ENCODE measurements at places on chromosomes 1 and 21.

DNA sequence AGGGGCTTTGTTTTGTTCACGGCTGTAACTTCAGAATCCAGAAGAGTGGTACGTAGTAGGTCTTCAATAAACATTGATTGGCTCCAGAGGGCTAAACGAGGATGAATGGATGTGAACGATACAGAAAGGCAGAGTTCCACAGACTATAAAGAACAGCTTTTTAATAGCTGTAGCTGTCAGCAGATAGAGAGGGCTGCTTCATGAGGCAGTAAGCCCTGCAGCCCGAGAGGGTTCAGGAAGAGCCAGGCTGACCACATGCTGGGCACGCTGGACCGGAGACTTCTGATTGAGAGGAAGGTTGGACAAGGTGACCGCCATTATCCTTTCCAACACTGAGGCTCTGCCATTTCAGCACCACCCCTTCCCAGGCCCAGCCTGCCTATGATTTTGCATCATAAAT lies 45.3 kb downstream of the KIRREL1 start:
- DNase-seq = no peak

DNA sequence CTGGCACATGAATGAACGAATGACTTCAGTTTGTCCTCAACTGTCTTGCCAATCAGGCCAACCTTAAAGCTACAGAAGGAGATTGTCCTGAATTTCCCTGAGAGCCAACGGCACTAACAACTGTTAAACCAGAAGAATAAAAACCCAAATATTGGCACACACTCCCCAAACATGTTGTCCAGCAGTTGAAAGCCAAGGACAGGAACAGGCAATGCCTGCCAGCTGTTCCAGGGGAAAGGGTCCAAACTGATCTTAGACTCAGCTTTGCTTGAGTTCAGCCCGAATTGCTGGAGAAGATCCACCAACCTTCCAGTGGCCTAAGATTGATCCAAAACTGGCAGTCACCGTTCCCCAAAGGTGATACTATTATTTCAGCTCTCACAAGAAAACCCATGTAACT lies 22.4 kb upstream of the AHCTF1 start:
- no peak for DNase-seq

DNA sequence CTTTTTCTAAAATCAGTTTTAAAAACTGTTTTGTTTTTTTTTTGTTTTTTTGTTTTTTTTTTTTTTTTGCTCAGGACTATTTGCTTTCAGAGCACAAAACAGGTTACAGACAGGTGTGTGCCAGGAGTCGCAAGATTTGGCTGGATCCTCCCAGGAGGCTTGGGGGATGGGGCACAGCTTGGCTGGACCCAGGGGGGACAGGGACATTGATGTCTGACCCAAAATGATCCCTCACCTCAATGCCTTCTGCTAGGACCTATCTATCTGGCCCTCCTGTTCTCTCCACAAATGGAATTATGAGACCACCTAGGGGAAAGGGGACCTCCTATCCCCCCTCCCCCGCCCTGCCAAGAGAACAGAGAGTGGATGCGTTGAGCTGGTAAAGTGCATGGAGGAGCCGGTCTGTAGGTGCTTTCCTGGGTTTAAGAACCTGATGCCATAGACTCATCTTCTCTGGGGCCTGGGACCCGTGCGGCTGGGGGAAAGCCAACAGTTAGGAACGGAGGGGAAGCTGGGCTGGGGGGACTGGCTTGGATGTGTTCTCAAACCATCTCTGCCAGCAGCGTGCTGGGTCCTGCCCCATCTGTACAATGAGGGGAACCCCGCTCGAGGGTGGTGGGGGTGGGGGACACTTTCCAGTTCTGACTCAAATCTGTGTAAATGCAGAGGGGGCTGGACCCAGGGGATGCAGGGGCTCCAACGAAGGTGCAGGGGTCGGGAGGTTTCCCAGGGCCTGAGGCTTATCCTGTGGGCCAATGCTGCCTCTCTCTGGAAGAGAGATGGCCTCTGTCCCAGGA lies 28.9 kb downstream of the RUNX3 start:
- peak; percentile 13 for DNase-seq

DNA sequence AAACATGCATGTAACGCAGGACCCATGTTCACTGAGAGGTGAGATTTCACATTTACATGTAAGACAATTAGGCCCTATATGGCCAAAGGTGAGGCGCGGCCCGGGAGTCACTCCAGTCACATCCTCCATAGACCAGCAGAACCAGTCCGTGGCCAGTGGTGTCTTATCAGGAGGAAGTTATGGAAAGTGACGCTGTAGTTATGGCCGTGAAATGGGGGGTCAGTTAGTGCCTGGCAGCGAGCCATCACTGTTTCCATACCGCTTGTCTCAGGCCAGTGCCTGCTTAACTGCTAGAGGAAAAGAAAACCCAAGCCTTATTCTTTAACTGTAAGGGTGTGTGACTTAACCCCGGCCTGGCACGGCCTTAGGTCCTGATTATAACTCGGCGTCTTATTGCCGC lies 6.1 kb downstream of the C1orf159 start:
- no peak for DNase-seq

- DNase-seq = no peak
Measured at GRCh38 chr21:36968976-36969375, 2.5 kb upstream of the HLCS start.

GRCh38 chr1:62572476-62572875 lies 24.8 kb upstream of the ANGPTL3 start:
- DNase-seq = no peak

- no peak for DNase-seq
Measured at GRCh38 chr1:27562534-27563340, 41.2 kb downstream of the AHDC1 start.

DNA sequence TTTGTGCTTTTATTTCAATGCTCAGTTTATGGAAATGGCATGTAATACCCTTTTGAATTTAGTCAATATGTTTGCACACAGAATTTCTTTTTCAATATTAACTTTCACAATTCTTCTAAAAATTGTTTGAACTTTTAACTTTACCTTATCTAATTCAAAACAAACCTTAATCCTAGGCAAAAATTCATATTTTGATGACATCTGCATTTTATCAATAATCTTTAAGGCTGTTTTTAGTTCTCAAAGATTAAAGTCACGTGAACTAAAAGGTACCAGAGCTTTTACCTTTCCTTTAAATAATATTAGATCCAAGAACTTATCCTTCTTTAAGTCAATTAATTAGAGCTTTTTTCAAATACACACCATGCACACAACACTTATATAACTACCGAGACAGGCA lies 218.9 kb upstream of the NCAM2 start:
- DNase-seq = no peak

- no peak for DNase-seq
Measured at GRCh38 chr1:27307874-27308598, 13.9 kb upstream of the TMEM222 start.

DNA sequence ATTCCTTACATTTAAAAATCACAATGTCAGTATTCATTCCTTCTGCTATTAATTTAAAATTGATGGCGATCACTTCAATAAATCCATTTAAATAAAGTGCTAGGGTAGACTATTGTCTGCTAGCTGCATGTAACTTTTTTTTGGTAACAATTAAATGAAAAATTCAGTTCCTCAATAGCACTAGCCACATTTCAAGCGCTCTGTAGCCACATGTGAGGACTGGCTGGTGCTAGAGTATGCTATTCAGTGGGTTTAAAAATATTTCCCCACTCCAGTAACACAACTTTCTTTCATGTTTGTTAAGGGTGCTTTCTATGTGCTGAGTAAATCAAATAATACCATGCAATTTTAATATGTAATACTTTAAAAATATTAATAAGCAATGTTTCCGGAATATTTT lies 108.2 kb downstream of the LTN1 start:
- DNase-seq = no peak

- DNase-seq = no peak
Measured at GRCh38 chr1:233777566-233777965, 126.9 kb upstream of the SLC35F3 start.

GRCh38 chr1:167955915-167956314 lies 19.0 kb upstream of the MPC2 start:
- DNase-seq = no peak

DNA sequence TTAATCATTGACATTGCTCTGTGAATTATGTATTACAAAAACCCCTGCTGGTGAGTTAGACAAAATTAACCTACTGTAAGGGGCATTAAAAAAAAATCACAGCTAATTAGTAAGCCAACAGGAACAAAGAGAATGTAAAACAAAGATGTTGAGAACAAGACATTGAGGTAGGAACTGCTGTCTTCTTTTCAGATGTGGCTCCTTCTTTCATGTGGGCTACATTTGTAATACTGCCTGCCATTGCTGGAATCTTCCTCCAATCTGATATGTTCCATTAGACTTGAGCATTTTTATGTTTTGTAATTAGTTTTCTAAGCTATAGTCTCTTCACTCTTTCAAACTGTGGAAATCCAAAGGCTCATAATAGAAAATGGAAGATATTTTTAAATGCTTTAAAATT lies 353.0 kb downstream of the ADGRL2 start:
- DNase-seq = no peak

GRCh38 chr1:92663775-92664174 lies 121.1 kb downstream of the EVI5 start:
- DNase-seq = no peak

DNA sequence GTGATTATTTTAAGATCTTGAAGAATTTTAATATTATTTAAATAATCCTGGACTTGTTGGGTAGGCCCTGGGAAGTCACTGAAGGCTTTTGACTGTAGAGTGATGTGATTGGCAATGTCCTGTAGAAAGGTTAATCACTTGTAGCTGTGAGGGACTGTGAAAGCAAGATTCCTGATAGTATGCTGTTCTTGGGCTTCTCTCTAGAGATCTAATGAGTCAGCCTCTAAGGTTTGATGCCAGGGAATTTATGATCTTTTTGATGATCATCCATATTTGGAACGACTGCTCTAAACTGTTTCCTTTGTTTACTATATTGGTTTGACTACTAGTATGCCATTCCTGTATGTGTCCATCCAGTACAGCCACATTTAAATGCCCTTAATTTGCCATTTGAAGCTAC lies 56.5 kb downstream of the CAMSAP2 start:
- DNase-seq = no peak

- no peak for DNase-seq
Measured at GRCh38 chr1:116262995-116263385, 110.1 kb upstream of the ATP1A1 start.

DNA sequence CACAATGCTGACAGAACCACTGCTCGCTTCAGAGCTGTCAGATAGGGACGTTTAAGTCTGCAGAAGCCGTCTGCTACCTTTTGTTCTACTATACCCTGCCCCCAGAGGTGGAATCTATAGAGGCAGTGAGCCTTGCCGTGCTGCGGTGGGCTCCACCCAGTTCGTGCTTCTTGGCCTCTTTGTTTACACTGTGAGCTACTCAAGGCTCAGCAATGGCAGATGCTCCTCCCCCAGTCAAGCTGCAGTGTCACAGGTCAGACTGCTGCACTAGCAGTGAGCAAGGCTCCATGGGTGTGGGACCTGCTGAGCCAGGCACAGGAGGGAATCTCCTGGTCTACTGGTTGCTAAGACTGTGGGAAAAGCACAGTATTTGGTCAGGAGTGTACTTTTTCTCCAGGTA lies 47.1 kb downstream of the LEPR start:
- no peak for DNase-seq

GRCh38 chr1:241479294-241479693 lies 40.3 kb downstream of the FH start:
- DNase-seq = no peak

DNA sequence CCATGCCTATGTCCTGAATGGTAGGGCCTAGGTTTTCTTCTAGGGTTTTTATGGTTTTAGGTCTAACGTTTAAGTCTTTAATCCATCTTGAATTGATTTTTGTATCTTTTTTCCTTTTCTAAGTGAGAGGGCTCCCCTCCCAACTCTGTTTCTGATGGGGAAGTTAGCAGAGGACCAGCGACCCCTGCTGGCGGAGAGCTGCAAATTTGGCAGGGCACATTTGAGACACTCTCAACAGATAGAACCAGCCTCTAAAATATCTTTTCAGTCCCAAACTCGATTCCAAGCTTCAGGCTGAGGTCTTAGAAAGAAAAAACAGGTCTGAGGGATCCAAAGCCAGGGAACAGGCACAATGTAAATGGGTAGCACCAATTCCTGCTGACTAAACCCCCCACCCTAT lies 32.5 kb downstream of the LRRC3 start:
- DNase-seq = peak; percentile 60

DNA sequence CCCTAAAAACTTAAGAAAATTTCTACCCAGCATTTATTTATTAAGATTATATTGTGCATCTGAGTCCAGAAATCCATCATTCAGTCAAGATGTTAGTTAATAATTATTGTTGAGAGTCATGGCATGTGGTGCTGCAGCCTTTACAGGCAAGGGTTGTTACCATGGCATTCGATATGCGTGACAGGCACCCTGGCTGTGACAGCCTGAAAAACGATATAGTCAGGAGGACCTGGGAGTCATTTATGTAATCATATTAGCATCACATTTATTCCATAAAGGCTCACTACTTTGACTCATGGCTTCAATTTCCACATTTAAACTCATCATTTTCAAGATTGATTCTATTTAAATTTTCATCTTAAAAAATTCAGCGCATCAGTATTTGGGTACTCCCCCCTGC lies 68.0 kb downstream of the CACHD1 start:
- no peak for DNase-seq

- no peak for DNase-seq
Measured at GRCh38 chr1:194227161-194227560, 1040.7 kb upstream of the B3GALT2 start.

DNA sequence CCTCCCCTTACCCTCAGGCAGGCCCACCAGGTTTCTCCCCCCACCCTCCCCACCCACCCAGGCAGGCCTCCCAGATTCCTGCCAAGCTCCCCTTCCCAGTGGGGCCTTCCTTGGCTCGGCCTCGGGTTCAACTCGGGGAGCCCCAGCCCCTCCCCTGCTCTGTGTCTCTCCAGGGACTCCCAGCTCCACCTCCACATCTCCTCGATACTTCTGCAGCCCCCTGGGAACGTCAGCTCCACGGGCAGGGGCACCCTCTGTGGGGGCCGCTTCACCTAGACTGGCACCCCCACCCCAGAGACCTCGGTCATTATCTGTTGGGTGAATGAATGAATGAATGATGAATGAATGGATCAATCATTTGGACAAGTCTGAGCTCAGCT lies 775 bp downstream of the MMEL1 start:
- no peak for DNase-seq

- no peak for DNase-seq
Measured at GRCh38 chr1:238469146-238469631, 578.5 kb upstream of the ZP4 start.

Data from stimulated activated CD4-positive, alpha-beta T cell treated with anti-CD3 and anti-CD28 coated beads, Interleukin-1b, Interleukin-23, amount 100 ng/mL, for 48 hours (primary cell).